ENCODE measurements at places on chromosomes 13 and 19.

GRCh38 chr13:24284889-24285565 lies 24.4 kb upstream of the C1QTNF9 start:
- no peak for DNase-seq

DNA sequence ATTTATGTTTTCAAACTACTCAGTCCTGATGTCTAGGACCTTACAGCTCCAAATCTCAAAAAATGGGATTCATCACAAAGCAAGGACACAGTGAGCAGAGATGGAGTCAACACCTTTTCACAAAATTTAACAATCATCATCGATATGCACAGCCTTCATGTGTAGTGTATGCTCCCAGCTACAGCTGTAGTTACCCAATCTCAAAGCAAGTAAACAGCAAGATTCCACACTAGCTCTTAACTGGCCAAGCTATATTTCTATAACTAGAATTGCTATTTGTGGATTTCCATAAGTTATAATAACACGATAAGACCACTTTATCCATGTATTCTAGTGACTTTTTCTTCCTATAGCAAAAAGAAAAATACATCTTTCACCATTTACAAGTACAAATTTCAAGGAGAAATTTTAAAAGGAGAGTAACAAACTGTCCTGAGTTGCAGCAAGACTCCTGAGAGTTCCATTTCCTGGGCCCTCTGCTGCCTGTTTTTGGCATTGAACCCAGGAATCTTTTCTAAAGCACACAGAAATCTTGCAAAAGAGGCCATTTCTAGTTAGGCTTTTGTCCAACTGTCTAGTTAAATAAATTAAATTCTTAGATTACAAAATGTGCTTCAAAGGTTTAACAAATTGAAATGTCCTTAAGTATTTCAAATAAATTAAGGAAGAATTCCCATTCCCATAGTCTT lies 460.6 kb downstream of the FGF14 start:
- no peak for DNase-seq

DNA sequence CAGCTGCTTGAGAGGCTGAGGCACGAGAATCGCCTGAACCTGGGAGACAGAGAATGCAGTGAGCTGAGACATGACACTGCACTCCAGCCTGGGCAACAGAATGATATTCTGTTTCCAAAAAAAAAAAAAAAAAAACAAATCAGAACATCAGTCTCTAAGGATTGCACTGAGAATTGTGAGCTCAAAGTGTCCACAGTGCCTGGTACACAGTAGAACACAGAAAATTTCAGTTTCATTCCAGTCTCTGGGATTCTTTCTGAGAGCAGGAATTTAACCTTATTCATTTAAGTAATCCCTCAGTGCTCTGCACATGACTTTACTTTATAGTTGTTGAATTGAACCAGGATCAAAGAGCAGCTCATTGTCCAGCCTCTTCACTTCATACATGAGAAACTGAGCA lies 25.9 kb upstream of the GATAD2A start:
- no peak for DNase-seq

- DNase-seq: no peak
These were observed 132.5 kb downstream of the NALCN start for GRCh38 chr13:101283782-101284181.

GRCh38 chr19:37981785-37982475 lies 74.9 kb downstream of the SIPA1L3 start:
- no peak for DNase-seq

DNA sequence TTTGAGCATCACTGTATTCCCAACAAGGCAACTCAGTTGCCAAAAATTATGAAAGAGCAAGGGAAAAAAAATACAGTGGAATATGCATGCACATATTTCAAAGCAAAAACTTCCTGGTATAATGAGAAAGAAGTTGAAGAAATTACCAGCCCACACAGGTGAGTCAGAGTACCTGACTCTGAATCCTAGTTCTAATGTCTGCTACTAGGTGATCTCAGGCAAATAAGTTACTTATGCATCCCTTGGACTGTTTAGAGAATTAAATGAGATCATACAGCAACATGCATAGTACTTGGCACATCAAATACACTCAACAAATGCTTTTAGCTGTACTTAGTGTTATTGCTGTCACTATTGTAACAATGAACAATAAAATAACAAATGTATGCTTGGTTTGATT lies 144.9 kb downstream of the MIPEP start:
- DNase-seq: no peak

Data from DND-41 (cell line).